ENCODE measurements at places on chromosomes 2 and 18.

GRCh38 chr2:200188876-200189275 lies 117.6 kb upstream of the SPATS2L start:
- no peak for DNase-seq

DNA sequence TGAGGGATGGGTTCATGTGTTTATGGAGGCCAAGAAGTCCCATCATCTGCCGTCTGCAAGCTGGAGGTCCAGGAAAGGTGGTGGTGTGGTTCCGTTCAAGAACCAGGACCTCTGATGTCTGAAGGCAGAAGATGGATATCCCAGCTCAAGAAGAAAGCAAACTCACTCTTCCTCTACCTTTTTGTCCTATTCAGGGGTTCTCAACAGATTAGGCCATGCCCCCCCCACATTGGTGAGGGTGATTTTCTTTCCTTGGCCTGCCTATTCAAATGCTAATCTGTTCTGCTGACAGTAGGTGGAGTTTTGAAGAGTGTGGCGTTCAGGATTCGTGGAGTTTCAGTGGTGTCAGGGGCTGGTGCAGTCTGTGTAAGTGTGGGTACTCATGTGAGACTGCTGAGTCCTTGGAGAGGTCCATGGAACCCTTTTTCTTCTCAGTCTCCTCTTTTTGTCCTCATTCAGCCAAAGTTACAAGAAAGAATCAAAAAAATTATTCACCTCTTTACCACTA lies 5.9 kb downstream of the MSL3B start:
- no peak for DNase-seq

GRCh38 chr2:120344976-120345581 lies 857 bp upstream of the INHBB start:
- DNase-seq: peak; percentile 28

DNA sequence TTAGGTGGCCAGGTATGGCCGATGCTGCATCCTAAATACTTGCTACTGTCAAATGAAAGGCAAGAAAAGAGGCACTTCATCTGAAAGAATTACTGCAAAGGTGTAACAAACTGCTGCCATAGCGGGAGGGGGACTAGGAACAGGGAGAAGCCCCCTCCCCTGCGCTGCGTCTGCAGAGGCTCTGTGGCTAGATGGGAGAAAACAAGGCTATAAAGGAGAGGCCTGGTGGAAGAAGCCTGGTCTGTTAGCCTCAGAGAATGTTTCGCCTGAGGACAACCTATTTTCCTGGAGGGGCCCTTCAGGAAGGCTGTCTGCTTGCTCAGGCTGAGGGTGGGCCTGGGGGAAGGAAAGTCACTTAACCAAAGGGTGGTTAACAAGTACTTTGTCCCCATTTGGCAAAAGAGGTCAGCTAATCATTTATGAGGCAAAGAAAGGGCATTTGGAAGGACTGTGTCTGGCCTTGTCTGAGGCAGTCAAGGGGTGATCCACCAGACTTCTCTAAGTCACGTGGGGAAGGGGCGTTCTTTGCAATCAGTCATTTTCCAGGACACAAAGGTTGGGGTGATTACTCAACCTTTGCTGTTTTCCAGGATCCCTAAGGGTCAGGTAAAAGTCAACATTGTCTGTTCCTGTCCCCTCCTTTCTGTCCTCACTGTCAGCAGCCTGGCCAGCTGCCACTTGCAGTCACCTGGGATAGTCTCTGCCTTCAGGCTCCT lies 103.0 kb upstream of the TMEM200C start:
- no peak for DNase-seq

GRCh38 chr18:75880925-75881504 lies 453.5 kb upstream of the SMIM21 start:
- DNase-seq: no peak

DNA sequence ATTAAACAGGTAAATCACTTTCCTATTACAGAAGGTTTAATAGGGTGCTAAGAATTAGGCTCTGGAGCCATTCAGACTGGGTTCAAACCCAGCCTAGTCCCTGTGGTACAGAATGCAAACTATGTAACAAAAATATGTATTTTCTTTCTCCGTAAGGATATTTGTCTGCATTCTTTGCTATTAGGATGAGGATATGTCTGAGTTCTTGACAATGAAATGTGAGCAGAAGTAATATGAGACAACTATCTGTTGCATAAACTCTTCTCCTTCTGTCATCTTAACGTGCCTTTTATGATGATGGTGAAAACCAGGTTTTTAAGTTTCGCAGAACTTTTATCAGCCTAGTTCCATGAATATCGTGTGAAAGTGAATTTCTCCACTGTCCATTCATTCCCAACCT lies 1129.1 kb upstream of the ZEB2 start:
- DNase-seq: no peak

GRCh38 chr2:171688129-171688465 lies 828 bp downstream of the DYNC1I2 start:
- no peak for DNase-seq

DNA sequence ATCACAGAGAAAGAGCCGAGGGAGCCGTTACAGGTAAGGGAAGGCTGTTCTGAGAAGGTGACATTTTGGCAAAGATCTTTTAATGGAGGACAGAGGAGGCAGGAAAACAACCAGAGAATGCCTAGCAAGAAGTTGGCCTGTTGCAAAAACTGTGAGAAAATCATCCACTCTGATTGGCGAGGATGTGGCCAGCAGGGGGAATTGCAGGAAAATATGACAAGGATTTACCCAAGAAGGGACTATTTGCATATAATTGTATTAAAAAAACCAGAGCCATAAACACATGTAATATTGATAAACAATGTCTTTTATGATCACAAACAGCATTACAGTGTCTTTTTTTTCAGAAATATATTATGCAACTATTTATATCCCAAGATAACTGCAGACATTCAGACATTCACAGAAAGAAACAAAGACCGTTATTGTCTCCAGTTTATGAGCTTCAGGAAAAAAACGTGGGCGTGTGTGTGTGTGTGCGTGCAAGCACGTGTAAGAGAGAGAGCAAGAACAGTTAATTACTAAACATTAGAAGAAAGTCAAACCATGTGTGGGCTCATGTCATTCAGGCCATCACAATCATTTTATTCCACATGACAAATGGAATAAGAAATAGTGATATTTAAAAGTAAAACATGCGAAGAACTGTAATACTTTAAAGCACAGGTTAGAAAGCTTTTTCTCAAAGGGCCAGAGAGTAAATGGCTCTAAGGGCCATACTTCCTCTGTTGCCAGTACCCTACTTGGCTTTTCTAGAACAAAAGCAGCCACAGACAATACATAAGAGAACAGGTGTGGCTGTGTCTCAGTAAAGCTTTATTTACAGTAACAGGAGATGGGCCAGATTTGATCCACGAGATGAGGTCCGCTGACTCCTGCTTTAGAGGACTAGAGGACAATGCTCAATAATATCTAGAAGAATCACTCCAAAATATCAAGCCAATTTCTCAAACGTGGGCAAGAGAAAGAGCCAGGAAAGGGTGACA lies 324.1 kb downstream of the DLGAP1 start:
- DNase-seq: no peak

GRCh38 chr2:181106229-181106628 lies 125.8 kb downstream of the UBE2E3 start:
- DNase-seq: no peak

DNA sequence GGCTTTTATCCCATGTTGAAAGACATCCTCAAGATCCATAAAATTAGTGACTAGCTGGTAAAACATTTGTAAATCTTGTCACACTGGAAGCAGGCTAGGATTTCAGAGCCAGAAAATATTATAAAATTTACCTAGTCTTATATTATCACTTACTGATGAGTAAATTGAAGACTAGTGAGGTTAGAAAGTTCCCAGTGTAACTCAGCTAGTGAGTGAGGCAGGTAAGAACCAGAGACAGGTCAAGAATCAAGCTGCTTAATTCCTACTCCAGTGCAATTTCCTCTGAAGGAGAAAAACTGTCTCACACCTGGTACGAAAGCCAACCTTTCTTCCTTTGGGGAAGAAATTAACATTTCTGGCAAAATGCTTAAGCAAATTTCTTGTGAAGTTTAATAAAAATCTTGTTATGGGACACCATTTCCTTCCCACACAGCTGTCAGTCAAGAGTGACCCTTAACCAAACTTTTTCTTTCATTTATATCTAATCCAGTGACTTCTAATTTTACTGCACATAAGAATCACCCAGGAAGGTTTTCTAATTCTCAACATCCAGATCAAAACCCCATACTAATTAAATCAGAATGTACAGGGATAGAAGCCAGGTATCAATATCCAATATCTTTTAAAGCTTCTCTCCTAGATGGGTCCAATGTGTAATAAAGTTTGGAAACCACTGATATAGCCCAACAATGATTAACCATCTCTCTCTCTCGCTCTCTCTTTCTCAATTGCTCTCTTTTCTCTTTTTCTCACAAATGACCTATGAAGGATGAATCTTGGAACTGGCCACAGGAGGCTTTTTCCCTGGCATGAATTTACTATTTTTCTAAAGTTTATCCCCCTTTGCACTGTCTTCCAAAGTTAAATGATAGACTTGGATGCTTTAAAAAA lies 264.3 kb upstream of the SLC39A10 start:
- no peak for DNase-seq

DNA sequence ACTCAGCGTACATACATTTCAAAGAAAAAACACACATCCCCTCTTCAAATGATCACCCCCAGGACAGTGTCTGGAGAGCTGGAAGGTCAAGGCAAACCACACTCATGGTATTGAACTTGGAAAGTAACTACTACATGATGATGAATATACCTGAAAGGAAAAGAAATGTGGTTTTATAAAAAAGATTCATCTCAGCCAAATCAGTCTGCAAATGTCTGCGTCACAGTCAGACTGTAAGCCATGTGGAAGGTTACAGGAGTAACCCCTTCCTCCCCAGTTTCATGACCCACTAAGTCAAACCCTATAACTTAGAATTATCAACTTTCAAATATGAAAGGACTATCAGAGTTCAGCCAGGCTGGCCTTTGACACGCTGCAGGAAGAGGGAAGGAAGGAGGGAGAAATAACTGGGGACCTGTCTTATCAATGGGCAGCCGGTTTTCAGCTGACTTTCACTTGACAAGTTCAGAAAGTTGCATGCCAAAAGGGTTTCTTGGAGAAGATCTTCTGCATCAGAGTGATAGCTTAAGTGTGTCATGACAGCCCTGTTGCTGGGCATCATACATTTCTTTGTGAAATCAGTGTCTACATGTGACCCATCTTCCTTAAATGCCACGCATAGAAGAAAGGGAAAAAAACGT lies 7.0 kb upstream of the BMP10 start:
- no peak for DNase-seq

- peak; percentile 1 for DNase-seq
Observed at GRCh38 chr18:58257461-58257860, 213.4 kb downstream of the NEDD4L start.

All from KBM-7 (cell line).